ENCODE measurements at places on chromosomes 2 and 18.

DNA sequence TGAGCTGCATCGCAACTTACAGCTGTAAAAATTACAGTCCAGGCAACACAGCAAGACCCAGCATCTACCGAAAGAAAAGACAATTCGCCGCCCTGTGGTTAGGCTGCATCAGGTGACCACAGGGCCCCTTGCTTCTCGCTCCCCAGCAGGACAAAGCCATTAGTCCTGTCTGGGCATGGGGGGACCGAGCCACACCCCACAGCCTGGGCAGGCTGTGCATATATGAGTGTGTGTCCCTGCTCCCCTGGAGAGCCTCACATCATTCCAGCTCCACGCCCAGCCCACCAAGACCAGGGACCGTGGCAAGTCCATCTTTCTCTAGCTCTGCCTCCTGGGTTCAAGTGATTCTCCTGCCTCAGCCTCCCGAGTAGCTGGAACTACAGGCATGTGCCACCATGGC lies 33.9 kb downstream of the SNORC start:
- no peak for DNase-seq

DNA sequence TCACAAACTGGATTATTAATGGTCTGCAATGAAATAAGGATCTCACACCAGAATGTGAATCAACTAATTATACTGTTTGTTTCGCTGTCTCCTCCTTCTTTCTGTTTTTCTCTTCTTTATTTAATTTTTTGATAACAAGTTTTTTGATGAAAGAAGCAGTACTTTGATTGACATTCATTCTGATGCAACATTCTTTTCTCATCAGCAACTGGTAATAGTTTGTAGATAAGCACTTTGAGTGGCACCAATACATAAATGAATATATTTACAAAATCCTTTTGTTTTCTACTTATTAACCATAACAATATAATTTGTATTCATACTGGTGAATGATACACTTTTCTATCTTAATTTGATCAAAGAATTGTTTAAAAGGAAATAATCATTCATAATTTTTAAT lies 115.3 kb upstream of the FAM117B start:
- DNase-seq: no peak

DNA sequence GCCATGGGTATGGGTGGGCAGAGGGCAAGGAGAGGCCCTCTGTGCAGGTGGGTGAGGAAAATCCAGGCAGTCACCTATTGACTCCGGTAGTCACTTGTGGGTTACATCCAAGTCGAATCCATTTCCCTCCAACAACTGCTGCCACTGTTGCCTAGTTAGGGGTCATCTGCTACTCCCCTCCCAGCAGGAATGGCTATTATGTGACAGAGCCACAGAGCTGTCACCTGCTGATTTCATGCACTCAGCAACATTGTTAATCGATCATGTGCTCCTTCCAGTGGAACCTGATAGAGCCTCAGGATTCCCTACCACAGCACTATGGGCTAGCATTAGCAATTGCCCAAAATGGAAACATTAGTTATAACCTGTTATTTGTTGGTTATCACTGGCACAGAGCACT lies 31.4 kb downstream of the POLR1A start:
- DNase-seq: no peak

DNA sequence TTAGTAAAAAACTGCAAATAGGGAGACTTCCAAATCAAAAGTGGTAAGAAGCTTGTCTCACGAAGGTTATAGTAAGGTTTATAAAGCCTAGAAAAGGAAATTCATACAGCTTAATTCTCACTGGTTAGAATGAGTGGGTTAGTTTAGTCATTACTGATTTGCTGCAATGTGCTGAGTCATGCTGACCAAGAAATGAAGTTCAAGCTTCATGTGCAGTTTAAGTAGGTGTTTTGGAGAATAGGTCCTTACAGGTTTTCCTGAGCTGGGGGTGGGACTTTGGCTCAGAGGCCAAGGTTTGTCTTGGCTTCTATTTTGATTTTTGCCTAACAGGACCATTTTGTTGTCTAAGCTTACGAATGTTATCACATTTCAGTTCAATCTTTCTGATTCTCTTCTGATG lies 15.1 kb downstream of the CLIP4 start:
- peak; percentile 74 for DNase-seq

DNA sequence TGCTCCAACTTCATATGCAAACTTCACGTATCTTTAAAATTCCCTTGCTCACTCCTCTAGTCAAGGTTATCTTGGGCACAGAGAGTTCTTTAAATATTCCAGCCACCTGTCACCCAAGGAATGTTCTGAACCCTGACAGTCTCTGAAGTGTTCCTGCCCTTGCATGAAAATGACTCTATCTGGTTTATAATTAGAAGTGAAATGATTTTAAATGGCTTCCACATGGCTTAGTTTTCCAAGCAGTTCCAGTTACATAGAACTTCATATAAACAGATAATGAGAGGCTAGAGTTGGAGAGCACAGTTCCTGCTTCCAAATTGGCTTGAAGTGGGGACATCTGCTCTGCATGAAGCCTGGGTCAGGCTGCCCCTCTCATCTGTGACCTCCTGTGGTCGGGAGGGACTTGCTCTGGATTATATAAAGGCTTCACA lies 81.9 kb downstream of the SLC4A3 start:
- DNase-seq: no peak

DNA sequence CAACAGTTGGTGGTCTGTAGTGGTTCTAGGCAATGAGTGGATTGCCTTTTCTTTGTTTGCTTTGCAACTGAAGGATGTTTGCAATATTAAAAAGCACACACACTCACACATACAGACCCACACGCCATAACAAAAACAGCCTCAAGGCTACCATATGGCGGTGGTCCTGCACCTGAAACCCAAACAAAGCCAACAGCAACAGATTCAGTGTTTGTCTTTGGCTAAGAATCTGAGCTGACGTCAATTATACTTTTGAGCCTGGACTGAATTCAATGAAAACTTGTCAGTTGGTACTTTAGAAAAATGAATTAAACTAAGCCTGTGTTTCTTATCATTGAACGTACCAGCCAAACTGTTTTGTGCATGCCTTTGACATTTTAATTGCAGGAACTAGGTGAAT lies 65.0 kb upstream of the NYAP2 start:
- DNase-seq: no peak

DNA sequence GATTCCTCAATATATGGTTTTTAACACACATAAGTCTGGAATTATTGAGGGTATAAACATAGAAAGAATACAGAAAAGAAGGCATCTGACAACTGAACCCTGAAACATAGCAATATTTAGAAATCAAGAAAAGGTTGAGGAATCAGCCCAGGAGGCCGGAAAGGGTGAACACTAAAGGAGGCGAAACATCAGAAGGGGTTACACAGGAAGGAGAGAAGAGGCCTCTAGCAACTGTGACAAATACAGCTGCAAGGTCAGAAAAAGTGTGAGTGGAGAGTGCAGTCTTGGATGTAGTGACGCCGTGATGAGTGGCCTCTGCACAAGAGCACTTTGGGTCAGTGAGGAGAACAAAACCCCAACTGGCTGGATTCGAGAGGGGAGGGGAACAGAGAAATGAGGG lies 70.7 kb downstream of the SLC9A2 start:
- peak; percentile 2 for DNase-seq

DNA sequence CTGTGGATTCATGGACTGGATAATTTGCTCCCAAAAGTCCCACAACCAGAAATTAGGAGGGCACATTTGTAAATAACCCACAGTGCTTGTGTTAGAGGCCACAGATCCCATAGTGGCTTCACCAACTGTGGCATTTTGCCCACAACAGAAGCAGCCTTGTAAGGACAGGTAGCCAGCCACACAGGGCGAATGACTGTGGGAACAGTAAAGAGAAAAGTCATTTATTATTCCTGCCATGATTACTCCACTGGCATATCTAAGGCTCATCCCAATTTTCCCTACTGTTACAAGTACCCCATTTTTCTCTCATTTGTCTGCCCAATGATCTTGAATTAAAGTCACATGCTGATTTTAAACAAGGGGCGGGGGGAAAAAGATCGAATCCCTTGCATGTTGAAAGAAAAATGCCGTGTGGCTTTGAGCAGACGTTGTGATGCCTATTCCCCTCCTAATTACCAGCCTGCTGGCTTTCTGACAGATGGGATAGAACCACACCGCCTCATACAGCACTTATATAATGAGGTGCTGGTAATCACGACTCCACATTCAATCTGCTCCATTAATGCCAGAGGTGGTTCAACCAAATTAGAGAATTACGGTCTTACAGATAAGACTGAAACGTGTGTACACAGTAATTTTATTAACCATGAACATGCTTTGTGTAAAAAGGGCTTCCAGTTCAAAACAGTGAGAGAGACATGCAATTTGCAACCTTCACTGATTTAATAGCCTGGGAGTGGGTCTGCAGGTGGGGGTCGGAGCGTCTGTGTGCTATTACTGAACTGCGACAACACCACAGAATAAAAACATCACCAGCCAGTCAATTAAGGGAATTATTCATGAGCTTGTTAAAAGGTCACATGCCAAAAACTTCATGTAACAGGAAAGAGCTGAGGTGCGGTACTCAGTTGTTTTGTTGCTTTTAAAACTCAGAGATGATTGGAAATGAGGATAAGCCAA lies 196.0 kb downstream of the TMEM163 start:
- no peak for DNase-seq

DNA sequence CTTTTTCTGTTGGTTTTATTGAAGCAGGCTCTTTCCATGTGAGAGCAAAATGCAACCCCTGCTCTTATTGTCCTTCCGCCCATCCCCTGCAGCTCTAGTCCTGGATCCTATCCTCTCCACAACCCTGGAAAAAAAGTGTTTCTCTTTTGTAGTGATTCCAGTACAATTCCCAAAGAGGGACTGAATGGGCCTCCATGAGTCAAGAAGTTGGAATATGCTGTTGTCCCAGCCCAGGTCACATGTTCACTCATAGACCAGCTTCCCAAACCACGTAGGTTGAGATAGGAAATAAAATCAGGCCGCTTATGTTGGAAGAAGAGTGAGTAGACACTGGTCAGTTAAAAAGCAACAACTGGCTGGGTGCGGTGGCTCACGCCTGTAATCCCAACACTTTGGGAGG lies 39.4 kb downstream of the CPO start:
- DNase-seq: no peak

GRCh38 chr2:21072477-21073242 lies 28.8 kb upstream of the APOB start:
- DNase-seq: no peak

GRCh38 chr2:191899410-191899809 lies 52.5 kb upstream of the CAVIN2 start:
- peak; percentile 71 for DNase-seq

DNA sequence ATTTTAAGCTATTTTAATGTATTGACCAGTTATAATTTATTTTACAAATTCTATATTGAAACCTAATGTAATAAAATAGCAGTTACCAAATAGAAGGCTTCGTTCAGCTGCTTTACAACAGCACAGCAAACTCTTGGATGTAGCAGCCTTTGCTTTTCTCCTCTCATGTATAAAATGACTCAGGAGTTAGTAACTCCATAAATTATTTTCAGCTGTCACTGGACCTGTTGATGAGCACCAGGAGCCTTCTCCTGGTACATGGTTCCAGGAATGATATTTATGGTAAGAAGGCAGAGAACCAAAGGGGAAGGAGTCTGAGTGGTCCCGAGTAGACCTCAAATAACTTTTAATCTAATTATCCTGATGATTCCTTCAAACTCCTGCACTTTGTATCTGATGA lies 256.4 kb upstream of the NETO1 start:
- no peak for DNase-seq

GRCh38 chr2:147331790-147332419 lies 512.9 kb upstream of the ACVR2A start:
- DNase-seq: peak; percentile 36

GRCh38 chr2:85309699-85310321 lies 18.0 kb downstream of the TGOLN2 start:
- no peak for DNase-seq

- DNase-seq: no peak
These were observed 527.4 kb upstream of the REG3G start for GRCh38 chr2:78498125-78498524.

GRCh38 chr2:229660391-229660790 lies 54.0 kb downstream of the DNER start:
- DNase-seq: no peak

DNA sequence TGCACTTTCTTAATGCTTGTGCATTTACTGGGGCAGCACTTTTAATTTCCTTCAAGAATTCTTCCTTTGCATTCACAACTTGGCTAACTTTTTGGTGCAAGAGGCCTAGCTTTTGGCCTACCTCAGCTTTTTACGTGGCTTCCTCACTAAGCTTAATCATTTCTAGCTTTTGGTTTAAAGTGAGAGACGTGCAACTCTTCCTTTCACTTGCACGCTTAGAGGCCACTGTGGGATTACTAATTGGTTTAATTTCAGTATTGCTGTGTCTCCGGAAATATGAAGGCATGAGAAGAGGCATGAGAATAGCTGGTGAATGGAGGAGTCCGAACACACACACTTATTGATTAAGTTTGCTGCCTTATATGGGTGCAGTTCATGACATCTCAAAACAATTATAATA lies 354.1 kb downstream of the DLGAP1 start:
- no peak for DNase-seq

DNA sequence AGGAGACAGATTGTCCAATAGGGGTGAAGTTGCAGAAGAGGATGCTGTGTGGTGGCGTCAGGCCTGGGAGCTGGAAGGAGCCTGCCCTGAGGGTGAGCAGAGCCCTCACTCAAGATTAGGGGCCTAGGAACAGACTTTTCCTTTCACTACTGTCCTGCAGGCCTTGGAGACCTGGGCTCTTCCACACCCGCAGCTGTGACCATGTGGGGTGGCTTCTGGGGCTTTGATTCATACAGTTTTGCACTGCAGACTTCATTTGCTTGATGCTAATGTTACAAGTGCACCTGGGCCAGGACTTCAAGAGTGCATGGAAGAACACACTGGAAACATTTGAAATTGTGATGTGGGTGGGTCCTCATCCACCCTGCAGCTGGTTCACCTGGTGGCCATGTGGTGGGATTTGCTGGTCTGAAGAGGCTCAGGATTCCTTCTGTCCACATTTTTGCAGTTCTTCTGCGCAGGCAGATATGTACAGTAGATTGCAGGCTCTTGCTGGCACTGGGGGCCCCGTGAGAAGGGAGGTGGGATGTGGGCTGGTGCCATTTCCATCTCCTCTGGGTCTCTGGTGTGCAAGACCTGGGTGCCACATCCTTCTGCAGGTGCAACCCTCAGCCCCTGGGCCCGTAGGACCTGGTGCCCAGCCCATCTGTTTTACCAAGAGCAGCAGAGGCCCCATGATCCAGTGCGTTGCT lies 9.9 kb downstream of the GLI2 start:
- DNase-seq: no peak

- DNase-seq: no peak
These were observed 24.6 kb upstream of the DAW1 start for GRCh38 chr2:227846831-227847230.

GRCh38 chr2:109257653-109258052 lies 128.6 kb downstream of the SH3RF3 start:
- no peak for DNase-seq

- DNase-seq: no peak
These were observed 74.0 kb downstream of the AGAP1 start for GRCh38 chr2:235567842-235568241.

- no peak for DNase-seq
These were observed 84.5 kb upstream of the SNTG2 start for GRCh38 chr2:866009-866680.

- DNase-seq: no peak
These were observed 49.3 kb upstream of the PROKR1 start for GRCh38 chr2:68594041-68594440.
